ENCODE measurements at places on chromosomes 7 and 10.
A peak's percentile ranks its signal among the peaks of the same experiment; 100 is the strongest.

DNA sequence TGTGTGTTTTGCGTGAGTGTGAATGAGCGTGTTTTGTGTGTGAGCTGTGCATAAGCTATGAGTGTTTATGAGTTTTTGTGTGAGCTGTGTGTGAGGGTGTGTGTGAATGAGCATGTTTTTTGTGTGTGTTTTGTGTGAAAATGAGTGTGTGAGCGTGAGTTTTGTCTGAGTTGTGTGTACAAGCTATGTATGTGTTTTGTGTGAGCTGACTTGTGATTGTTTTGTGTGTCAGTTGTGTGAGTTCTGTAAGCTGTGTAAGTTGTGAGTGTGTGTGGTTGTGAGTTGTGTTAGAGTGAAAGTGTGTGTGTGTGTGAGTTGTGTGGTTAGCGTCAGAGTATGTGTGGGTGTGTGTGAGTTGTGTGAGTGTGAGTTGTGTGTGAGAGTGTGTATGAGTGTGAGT lies 343.2 kb downstream of the PTPRN2 start:
- no peak for DNase-seq

GRCh38 chr10:31318382-31318853 lies 598 bp upstream of the ZEB1 start:
- DNase-seq = peak; percentile 69

GRCh38 chr10:33623669-33624068 lies 289.2 kb upstream of the NRP1 start:
- no peak for DNase-seq

- DNase-seq = no peak
Observed at GRCh38 chr7:35593899-35594298, 101.0 kb downstream of the HERPUD2 start.

- DNase-seq = no peak
Observed at GRCh38 chr10:46077141-46077554, 31.1 kb upstream of the MSMB start.

- no peak for DNase-seq
Observed at GRCh38 chr7:101435461-101436220, 73.0 kb downstream of the COL26A1 start.

GRCh38 chr10:117861329-117861728 lies 185.4 kb downstream of the RAB11FIP2 start:
- DNase-seq = no peak

DNA sequence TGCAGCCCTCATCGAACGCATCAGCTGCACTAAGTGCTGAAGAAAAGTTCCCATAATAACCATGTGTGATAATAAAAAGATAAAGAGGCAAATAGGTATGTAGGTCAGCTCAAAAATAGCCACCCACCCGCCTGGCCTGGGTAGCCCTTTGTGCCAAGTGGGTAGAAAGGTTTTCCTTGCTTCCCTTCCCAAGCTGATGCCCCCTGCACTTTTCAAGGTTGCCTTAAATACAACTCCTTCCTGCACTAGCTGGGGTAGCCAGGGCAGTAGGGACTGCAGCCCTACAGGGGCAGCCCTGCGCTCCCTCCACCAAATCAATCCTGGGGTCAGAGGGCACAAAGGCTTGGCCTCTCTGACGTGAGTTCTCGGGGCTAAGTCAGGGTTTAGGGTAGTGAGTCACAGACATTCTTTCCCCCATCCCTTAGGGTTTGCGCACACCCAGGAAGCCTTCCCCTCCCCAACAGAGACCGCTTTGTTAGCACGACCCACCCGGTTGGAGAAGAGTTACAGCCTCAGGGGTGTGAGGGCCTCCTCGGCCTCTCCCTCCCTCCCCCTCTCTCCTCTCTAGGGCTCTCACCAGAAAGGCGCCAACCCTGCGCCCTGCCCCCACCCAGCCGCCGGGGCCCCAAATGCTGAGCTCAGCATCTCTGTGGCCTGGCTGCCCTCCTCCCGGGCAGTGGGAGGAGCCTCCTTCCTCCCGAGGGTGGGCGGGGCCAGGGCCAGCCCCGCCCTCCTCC lies 13.3 kb upstream of the DDIT4 start:
- DNase-seq = peak; percentile 52

DNA sequence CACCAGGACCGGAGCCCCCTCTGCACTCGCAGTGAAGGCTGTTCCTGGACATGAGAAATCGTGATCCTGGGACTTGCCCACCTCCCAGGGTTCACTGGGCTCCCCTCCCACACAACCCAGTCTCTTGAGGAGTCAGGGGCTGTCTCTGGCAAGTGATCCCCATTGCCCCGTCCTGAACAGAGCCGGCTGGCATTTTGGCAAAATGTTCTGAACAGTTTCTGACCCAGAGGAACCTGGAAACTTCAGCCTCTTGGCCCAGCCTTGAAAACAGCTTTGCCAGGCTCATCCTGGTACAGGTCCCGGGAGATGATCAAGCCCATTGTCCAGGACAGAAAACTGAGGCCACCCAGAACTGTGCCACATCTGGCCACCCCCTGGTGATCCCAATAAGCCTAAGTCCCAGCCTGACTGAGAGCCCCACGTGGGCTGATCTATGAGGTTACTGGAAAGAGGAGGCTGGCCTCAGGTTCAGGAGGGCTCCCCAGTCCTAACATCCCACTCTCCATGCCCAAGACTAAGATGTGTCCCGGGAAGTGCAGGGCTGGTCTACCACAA lies 115.7 kb downstream of the OAT start:
- no peak for DNase-seq

- no peak for DNase-seq
Observed at GRCh38 chr10:101453791-101454718, 100.1 kb downstream of the BTRC start.

GRCh38 chr10:90779548-90779947 lies 78.3 kb downstream of the HTR7 start:
- DNase-seq = peak; percentile 8

DNA sequence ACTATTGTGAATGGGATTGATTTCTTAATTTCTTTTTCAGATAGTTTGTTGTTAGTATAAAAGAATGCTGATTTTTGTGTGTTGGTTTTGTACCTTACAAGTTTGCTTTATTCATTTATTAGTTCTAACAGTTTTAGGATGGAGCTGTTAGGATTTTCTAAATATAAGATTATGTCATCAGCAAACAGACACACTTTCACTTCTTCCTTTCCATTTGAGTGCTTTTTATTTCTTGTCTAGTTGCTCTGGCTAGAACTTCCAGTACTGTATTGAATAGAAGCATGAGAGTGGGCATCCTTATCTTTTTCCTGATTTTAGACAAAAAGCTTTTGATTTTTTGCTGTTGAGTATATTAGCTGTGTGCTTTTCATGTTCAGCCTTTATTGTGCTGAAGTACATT lies 81.5 kb downstream of the DNAH11 start:
- no peak for DNase-seq

- peak; percentile 79 for DNase-seq
Observed at GRCh38 chr7:97104719-97105238, 12.7 kb upstream of the SDHAF3 start.

DNA sequence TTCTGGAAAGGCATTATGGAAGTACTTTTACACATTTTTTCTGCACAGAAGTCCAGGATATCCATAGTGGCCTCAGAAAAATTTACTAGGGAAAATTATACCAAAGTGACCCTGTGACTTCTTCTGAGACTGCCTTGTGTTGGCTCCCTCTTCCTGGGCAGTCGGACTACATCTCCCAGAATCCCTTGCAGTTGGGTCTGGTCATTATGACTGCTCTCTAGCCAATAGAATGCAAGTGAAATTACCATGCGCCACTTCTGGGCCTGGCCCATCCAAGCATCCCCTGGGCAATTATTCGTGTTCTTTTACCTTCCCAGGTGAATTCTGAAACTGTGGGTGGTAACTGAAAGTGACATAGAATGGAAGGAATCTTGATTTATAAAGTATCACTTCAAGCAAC lies 430.9 kb downstream of the ACTR3B start:
- DNase-seq = no peak

DNA sequence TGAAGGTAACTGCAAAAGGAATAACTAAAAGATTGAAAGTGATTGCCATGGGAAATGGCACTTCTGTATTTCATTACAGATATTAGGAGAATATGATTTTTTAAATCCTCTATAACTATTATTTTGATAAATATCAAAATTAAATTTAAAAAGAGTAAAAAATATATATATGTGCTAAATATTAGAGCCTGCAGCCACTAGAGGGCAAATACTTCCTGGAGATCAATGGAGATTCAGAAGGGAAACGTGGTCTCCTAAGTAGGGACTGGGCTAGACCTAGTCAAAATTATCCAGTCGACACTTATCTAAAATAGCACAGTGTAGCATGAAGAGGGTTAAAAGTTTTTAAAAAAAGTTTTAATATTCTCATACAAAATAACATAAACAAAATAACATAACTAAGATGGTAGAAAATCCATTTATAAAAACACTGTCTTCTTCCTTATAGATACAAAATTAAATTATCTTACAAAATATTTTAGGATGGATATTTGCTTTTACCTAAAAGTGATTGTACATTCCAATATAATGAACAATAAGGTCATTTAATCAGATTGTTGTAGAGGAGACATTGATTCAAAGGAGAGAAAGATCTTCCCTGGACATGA lies 434.3 kb downstream of the MDFIC start:
- DNase-seq = peak; percentile 61

GRCh38 chr10:90738885-90739284 lies 119.0 kb downstream of the HTR7 start:
- DNase-seq = peak; percentile 89

DNA sequence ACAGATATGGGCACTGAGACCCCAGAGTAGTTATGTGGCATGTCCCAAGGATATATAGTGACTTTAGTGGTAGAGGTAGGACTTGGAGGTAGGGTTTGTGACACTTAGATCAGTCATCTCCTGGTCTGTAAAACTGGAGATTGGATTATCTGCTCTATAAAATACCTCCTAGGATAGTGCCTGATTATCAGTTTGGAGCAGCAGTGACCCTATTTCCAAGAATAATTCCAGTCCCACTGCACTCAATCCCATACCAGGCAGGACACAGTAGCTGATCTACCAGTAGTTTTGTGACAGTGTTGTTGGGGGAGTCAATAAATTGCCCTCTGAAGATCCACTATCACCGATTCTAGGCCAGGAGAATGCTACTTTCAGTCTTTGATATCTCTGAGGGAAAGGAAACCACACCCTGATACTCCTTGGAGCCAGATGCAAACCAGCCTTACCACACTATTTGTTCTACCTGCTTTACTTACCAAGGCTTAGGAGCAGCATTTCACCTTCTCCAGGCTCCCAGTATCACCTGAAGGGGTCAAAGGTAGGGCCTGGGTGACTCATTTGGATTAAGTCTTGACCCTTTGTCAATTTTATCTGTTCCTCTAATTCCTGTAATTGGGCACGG lies 30.6 kb downstream of the KMT2E start:
- DNase-seq = no peak

GRCh38 chr7:143063741-143064140 lies 11.6 kb downstream of the OR6V1 start:
- DNase-seq = no peak

- peak; percentile 64 for DNase-seq
Observed at GRCh38 chr10:23702977-23703414, 264.1 kb downstream of the OTUD1 start.

GRCh38 chr10:74460812-74461211 lies 309.8 kb downstream of the ADK start:
- DNase-seq = peak; percentile 34

GRCh38 chr7:2864999-2865670 lies 21.0 kb upstream of the GNA12 start:
- peak; percentile 48 for DNase-seq

DNA sequence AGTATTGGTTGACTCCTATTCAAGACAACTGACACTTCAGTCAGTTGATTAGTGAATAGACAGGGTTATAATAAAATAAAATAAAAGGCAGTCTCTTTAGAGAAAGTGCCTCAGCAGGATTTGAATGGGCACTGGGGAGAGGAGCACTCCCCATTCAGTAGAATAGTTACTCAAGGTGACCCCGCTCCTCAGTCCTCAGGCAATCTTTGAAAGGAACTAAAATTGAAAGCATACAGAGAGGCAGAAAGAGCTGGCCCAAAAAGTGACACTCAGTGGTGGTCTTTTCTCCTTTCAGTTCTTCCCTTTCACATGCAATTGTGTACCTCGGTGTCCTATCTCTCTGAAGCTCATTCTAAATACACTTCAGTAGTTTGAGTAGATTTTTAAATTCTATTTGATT lies 47.4 kb upstream of the MACC1 start:
- no peak for DNase-seq

DNA sequence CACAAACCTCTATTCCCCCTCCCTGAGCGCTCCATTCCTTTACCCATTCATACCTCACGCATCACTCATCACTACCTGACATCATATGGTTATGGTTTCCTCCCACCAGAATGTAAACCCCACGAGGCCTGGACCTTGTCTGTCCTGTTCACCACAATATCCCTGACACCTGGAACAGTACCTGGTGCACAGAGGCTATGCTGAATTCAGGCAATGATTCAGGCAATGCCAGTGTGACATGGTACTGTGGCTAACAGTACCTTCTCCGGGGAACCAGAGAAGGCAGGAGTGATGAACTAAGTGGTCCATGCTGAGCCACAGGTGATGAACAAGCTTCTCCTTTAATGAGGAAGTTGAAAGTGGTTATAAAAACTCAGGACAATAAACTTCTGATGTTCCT lies 202.5 kb upstream of the PLXNA4 start:
- no peak for DNase-seq
